T-helper 2 cell treated with Interferon-gamma antibody and Interleukin-4, amounts not matched to agents 5 μg/mL and 100 μg/mL, for 36 hours (primary cell): ENCODE measurements at places on chromosomes 2 and 18.

DNA sequence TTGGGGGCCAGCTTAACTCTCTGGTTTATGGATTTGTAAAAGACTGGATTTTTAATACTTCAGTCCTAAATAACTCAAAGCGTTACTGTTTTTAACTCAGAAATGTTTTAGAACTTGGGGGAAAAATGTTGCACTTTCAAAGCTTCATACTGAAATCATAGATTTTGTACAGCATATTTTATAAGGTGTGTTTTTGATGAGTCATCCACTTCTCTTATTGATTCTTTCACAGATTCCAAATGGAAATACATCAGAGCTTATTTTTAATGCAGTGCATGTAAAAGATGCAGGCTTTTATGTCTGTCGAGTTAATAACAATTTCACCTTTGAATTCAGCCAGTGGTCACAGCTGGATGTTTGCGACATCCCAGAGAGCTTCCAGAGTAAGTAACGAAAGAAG, 28.9 kb downstream of the MALT1 start:
- no peak for DNase-seq

DNA sequence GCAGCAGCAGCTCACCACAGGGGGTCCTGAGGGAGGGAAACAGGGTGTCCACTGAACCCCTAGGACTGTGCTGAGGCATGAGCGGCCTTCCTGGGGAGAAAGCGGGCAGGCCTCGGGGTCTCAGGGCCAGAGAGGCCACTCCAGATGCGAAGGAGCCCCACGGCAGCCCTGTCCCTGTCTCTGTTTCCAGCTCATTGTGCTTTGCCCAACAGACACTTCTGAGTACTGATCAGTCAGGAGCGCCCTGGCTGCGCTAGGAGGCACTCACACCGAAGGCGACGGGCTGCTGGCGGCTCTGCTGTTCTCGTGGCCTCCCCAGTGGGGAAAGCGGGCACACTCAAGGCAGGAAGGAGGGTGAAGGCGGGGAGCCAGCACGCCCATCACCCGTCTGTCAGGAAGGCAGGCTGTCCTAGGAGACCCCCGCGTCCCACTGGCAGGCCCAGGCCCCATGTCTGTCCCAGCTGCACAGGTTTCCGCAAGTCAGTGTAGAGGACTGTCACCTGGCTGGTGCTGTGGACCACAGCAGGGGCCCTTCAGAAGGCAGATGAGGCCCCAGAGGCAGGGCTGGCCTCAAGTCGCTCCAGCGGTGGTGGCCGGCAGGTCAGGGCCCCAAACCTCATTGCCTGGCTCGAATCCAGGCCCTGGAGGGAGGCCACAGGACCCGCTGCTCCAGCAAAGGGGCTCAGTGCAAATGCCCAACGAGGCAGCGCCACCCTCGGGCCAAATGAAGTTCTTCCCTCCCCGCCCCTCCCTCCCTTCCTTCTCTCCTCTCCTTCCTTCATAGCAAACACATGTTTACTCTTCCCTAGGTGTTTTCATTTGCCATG, 6.8 kb downstream of the ESPNL start:
- DNase-seq = no peak

DNA sequence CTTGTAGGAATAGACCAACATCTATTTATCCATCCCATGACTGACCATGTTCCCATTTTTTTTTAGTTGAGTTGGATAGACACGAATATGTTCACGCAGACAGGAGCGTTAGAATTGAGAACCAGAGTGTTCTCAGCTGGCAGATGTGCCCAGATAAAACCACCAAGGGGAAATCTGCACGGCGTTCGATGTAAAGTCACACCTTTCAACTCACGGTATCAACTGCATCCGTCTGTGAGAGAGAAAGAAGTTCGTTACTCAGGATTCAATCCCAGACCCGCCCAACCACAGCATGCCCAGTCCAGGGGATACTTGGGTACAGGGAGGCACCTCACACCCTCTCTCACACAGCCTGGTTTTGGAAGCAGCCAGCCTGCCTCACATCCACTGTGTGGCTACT, 26.1 kb downstream of the MAL start:
- DNase-seq = no peak

GRCh38 chr2:186459009-186459408, 27.1 kb upstream of the ZC3H15 start:
- DNase-seq = no peak

GRCh38 chr2:34844629-34845028, 1245.5 kb upstream of the FAM98A start:
- no peak for DNase-seq

DNA sequence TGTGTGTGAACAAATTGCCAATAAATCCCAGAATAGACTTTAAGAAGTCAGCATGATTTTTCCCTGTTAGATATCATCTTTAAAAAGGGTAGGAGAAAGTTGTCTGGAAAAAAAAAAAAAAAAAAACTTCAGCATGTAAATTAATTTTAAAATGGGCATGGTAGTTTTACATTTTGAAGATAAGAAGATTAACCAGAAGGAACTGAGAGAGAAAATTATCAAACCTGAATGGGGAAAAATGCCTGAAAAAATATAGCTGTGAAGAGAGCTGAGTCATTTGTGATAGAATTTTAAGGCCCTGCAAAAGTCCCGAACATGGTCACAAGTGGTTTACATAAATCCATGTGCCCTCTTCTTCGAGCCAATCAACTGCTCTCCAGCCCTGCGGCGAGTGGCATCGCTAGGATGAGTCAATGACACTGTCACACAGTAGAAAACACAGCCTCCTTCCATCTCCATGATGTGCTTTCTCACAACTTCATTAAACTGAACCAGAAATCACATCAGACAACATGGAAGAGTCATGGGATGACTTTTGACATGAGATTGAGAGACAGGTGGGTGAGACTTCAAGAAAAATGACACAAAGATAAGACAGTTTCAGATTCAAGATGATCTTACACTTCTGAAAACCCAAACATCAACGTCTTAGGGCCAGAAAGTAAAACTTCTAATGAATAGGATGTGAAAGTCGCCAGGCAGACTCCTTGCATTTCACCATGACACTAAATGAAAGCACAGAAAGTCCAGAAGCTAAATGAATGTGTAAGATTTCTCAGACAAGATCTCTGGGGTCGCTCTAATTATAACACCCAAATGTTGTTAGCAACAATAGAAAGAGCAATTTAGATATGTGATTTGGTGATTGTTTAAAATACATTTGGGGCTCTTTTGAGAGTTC, 273.0 kb upstream of the ID2 start:
- DNase-seq = peak; percentile 87

DNA sequence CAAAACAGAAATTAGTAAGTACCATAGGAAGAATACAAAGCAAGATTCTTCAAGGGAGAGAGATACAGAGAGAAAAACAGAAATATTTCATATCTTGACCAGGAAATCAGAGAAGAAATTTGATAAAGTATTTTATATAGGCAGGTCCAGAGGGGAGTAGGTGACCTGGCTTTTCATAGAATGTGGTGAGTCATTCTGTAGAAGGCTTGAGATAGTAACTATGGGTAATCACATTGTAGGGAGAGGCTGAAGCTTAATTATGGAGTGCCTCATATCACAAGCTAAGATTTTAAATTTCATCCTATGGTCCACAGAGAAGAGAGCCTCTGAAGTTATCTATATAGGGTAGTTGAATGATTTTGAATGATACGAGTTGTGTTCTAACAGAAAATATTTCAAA, 195.0 kb upstream of the CYRIA start:
- no peak for DNase-seq

DNA sequence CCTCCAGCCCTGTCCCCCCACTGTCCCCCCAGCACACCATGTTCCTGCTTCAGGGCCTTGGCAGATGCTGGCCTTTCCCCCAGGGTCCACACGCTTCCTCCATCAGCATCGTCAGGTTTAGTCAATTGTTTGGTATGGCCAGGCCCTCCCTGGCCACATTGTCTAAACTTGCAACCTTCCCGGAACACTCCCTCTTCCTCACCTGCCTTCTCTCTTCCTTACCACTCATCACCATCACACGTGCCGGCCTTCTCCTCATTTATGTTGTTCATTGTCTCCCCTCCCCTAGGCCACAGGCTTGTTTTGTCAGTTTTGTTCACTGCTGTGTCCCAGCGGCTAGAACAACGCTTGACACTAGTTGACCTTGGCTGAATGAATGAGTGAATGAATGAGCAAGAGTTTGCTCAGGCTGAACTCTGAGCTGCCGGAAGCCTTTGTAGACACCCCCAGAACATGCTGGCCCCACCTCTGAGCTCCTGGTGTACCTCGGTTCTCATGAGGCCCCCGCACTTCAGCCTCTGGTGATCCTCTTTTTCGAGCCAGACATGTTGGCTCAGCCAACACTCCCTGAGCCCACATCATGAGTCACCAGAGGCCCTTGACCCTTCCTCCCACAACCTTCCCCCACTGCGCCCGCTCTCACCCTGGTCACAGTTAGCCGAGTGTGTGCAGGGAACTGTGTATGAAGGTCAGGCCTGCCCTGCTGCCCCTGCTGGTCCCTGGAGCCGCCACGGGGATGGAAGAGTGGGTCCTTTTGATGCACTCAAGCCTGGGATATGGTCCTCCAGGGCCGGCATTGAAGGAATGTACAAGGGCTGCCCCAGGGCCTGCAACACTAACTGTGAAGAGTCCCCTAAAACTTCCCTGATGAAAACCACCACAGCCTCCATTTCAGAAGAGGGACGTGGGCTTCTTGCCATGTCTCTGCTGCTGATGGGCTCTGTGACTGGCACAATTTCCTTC, 57.5 kb downstream of the HS1BP3 start:
- no peak for DNase-seq

DNA sequence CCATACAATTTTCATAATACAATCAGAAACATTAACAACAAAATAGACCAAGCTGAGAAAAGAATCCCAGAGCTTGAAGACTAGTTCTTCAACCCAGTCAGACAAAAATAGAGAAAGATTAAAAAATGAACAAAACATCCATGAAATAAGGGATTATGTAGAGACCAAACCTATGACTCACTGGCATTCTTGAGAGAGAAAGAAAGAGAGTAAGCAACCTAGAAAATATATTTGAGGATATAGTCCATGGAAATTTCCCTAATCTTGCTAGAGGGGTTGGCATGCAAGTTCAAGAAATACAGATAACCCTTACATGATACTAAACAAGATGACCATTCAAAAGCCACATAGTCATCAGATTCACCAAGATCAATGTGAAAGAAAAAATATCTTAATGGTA, 281.7 kb downstream of the CCDC85A start:
- DNase-seq = no peak
